ENCODE measurements at places on chromosomes 3 and 15.

GRCh38 chr3:134362221-134362620, 12.0 kb downstream of the AMOTL2 start:
- no peak for DNase-seq

DNA sequence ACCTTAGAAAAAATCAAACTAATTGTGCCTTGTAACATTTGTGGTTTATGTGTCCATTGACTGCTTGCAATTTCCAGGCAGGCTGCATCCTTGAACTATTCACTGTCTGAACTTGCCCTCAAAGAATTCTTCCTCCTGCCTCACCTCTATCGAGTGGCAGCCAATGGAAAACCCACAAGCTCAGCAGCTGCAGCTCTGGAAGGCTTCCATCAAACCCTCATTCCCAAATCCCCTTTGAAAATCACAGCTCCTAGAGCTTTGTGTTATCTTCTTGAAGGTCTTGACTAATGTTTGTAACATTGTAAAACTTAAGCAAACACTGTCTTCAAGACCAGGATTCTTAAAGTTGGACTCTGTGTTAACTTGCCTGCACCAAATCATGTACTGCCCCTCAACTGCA, 81.1 kb downstream of the FILIP1L start:
- no peak for DNase-seq

GRCh38 chr3:195129644-195130492, 141.1 kb downstream of the XXYLT1 start:
- peak; percentile 13 for DNase-seq

DNA sequence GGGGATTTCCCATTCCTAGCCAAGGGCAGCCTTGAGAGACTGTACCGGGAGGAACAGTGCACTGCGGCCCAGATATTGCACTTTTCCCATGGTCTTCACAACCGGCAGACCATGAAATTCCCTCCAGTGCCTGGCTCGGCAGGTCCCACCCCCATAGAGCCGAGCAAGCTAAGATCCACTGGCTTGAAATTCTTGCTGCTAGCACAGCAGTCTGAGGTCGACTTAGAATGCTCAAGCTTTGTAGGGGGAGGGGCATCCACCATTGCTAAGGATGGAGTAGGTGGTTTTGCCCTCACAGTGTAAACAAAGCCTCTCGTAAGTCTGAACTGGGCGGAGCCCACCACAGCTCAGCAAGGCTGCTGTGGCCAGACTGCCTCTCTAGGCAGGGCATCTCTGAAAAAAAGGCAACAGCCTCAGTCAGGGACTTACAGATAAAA, 156.3 kb downstream of the FRMD5 start:
- no peak for DNase-seq

- DNase-seq: no peak
Observed at GRCh38 chr3:183491109-183491922, 62.9 kb upstream of the MCF2L2 start.

GRCh38 chr3:50519471-50520089, 16.1 kb upstream of the CACNA2D2 start:
- DNase-seq: peak; percentile 80

GRCh38 chr15:36805278-36805677, 225.9 kb downstream of the CDIN1 start:
- no peak for DNase-seq

DNA sequence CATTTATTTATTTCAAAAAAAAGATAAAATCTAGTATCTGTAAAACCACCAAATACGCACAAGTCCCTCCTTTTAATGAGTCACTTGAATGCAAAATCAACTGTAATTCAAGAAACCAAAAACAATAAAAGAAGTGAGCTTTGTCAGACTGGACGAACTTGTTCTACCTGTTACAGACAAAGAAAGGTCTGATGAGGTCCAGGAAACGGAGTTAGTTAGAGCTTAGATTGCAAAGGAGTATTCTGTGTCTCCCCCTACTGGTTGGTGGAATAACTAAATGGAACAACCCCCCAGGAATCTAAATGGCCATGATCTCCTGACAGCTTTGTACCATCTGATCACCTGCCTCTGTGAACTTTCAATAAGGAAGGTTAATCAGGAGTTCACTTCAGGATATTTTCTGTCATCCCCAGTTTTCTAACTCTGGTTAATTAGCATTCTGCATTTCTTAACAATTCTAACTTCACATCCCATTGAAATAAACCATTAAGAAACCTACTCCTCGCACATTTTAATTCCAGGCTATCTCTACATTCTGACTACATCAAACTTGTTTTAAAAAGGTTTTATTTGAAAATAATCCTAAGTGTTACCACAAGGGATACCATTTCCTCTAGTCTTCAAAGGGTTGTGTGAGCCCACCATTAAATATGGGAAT, 333.0 kb upstream of the SATB1 start:
- no peak for DNase-seq

GRCh38 chr15:66805202-66805885, 103.3 kb downstream of the SMAD6 start:
- DNase-seq: no peak

- DNase-seq: no peak
Observed at GRCh38 chr3:121624147-121624899, 31.1 kb downstream of the FBXO40 start.

DNA sequence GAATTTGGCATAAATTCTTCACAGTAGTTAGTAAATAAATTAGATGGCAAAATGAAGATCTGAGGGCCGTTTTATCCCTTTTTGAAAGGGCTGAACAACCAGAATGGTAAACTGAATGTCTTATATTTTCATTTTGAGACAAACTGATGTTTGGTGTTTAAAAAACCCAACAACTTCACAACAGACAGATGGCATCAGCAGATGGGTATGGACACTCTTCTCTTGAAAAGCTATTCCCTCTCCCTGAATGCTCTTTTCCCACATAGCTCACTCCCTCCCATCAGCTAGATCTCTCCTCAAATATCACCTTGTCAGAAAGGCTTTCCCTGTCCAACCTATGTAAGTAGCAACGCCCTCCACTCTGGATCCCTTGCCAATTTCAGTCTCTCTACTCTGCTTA, 33.3 kb downstream of the EMC4 start:
- DNase-seq: no peak

Measured in stimulated activated CD4-positive, alpha-beta T cell treated with anti-CD3 and anti-CD28 coated beads, Interleukin-2, amount 100 ng/mL, for 48 hours (primary cell).